ENCODE measurements at places on chromosomes 3 and 15. TPM values are rescaled to one million over a fixed set of nuclear protein-coding genes. Genes with fewer than 3 reads are reported as not detected.

PAQR5 gene
- total RNA-seq: 0.74 TPM

GRCh38 chr3:127790882-127791183 is 31.5 kb downstream of the MGLL start:
- DNase-seq: peak; percentile 65

- no peak for DNase-seq
Observed at GRCh38 chr15:44441095-44441501, 13.7 kb downstream of the CTDSPL2 start.

DNA sequence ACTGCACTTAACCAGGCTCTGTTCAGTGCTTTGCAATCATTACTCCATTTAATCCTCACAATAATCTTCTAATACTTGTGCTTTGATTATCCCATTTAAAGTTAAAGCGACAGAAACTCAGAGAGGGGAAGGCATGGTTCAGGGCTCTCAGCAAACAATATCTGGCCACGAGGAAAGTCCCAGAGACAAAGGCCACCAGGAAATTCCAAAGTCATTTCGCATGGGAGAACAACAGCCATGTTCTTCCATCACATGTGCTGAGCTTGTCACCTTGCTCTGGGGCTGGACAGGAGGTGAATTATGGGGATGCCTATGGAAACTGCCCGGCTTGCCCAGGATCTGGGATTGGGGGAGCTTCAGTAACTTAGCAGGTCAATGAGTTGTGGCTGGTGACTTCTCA is 66.2 kb upstream of the HRH1 start:
- no peak for DNase-seq

MB21D2 gene
- 3.3 TPM for total RNA-seq

DZIP1L gene
- total RNA-seq: 13.7 TPM

- DNase-seq: peak; percentile 5
Observed at GRCh38 chr3:128727059-128727458, 1.1 kb downstream of the RAB7A start.

FAM43A gene
- total RNA-seq: 22.3 TPM

- no peak for DNase-seq
Observed at GRCh38 chr3:77039606-77040171, at the start of gene ROBO2. TSS of gene ROBO2 (plus strand) at chr3:77040099. CDS start at chr3:77040786, 687 bp downstream.

RAB8B gene
- total RNA-seq: 46.8 TPM

DNA sequence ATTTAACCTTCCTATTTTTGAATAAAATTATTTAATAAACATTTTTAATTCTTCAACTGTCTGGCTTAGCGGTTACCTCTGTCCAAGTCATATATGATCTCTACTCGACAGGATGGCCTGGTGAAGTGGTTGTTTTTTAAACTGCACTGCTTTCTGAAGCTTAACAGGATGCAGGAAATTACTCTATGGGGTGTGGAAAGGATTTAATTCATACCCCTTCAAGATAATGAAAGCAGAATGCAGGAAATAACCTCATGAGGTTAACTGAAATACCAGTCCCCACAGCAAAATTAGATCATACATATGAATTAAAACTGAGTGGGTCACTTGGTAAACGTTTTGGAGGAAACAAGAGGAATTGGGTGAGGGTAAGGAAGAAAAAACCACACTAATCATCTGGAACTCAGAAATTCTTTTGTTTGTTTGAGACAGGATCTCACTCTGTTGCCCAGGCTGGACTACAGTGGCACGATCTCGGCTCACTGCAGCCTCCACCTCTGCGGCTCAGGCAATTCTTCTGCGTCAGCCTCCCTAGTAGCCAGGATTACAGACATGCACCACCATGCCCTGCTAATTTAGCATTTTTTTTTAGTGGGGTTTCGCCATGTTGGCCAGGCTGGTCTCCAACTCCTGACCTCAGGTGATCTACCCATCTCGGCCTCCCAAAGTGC is 50.1 kb downstream of the LYSMD4 start:
- no peak for DNase-seq
